ENCODE measurements at places on chromosomes 1 and 21.

- no peak for DNase-seq
Observed at GRCh38 chr1:201964261-201964660, 9.0 kb downstream of the TIMM17A start.

- no peak for DNase-seq
Observed at GRCh38 chr21:26461500-26461899, 111.6 kb downstream of the CYYR1 start.

DNA sequence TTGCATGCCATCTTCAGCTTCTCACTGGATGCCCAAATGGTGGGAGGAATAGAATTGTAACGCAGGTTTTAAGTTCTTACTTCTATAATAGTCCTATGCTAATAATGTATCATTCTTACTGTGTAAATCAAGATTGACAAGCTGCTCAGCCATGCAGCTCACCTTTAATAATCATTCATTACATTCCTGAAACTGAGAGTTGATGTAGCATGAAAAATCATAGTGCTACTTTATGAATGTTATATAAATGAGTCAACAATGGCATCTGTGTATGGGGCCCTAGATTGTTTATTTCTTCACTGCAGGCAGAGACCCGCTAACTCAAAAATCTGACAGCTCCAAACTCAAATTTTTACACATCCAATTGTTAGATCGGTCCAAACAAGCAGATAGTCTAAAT is 34.4 kb downstream of the FH start:
- no peak for DNase-seq

DNA sequence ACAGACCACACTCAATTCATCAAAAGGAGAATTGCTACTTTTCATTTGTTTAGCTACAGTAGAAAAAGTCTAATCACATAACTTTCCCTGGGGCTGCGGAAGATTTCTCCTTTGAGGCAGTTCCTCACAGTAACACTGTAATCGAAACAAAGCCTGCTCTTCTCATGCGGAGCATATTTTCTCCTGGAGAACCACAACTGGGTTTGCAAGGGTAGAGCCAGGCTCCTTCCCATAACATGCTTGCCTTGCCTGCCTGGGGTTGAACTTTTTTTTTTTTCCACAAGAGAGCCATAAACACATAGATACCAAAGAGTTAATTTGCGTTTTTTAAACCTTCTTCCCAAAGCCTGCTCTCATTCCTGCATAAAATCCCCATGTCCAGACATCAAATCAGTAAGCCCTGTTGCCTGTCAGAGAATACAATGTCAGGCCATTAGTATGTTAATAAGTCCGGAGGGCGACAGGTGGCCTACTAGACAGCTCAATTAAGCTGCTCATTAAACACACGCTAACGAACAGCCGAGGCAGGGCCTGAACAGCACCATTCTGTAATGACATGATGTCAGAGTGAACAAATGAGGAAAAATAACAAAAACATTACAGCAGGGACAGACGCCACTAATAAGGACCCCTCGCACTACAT is 107.1 kb upstream of the OLIG2 start:
- DNase-seq, result no peak

GRCh38 chr1:207134581-207134980 is 30.5 kb downstream of the C4BPA start:
- no peak for DNase-seq

- no peak for DNase-seq
Observed at GRCh38 chr1:17662786-17663185, 92.3 kb upstream of the ACTL8 start.

DNA sequence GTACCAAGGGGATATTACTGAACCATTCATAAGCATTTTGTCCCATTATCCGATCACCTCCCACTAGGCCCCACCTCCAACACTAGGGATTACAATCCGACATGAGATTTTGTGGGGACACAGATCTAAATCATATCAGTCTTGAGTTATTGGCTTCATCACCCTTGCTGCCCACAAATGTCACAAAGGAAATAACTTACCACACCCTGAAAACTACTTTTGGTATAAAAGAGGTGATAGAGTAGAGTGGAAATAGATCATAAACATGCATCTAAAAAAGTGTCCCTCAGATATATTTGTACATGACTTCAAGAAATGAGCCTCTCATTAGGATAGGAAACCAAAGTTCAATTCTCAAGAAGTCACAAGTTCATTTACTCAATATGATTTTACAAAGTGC is 22.6 kb upstream of the FCRL3 start:
- no peak for DNase-seq

- no peak for DNase-seq
Observed at GRCh38 chr1:114756009-114756892, 1.5 kb downstream of the CSDE1 start.

DNA sequence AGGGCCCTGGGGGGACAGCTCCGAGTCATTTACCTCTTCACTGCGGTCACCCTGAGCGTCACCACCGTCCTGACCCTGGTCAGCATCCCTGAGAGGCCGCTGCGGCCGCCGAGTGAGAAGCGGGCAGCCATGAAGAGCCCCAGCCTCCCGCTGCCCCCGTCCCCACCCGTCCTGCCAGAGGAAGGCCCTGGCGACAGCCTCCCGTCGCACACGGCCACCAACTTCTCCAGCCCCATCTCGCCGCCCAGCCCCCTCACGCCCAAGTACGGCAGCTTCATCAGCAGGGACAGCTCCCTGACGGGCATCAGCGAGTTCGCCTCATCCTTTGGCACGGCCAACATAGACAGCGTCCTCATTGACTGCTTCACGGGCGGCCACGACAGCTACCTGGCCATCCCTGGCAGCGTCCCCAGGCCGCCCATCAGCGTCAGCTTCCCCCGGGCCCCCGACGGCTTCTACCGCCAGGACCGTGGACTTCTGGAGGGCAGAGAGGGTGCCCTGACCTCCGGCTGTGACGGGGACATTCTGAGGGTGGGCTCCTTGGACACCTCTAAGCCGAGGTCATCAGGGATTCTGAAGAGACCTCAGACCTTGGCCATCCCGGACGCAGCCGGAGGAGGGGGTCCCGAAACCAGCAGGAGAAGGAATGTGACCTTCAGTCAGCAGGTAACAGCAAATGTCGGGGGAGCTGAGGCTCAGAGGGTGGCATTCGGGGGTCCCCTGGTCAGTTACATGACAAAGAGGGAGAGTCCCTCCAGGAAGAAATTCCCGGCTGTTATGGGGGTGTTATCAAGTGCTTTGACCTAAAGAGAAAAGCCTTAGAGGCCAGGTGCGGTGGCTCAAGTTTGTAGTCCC is 12.6 kb downstream of the SLC45A1 start:
- DNase-seq, result no peak

GRCh38 chr1:159055181-159055641 is 21.4 kb downstream of the AIM2 start:
- DNase-seq, result no peak

- DNase-seq, result no peak
Observed at GRCh38 chr1:56171670-56172069, 407.7 kb downstream of the PLPP3 start.

DNA sequence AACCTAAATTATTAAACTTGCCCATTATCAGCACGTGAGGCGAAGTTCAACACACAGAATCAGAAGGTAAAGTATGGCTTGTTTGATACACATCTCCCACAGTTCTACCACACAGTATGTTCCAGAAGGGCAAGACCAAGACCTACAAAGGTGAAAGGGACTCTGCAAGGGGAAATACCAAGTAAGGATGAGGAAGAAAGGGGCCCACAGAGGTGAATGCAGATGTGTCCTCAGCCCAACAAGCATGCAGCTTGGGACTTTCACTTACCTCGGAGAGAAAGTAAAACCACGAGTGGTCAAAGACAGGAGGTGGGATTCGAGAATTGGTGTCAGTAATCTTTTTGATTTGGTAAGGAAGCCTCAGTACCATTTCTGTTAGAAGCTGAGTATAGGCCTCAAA is 85.8 kb downstream of the UBR4 start:
- DNase-seq, result no peak

GRCh38 chr21:28635541-28635940 is 357.1 kb downstream of the LTN1 start:
- no peak for DNase-seq

DNA sequence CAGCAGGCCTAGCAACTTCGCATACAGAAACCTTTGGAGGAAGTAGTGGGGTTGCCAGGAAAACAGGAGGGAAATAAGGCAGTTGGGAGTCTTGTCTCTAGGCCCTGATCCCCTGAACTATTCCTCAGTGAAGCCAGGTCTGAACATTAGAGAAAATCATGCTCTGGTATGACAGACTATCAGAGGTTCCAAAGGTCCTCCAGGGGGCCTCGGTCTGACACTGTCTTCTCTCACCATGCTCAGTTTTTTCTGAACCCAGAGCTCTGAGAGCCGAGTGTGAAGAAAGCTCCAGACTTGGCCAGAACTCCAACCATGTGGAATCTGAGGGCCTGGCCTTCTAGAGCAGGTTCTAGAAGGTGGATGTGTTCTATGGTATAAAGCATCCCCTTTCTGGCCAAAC is 4.0 kb downstream of the TOMM40L start:
- no peak for DNase-seq
